Stimulated activated CD8-positive, alpha-beta memory T cell treated with anti-CD3 and anti-CD28 coated beads, Interleukin-4, amount 100 ng/mL, for 1 hour (primary cell): ENCODE measurements at places on chromosomes 5 and 9.

- no peak for DNase-seq
Observed at GRCh38 chr5:173394701-173395100, 66.5 kb upstream of the STC2 start.

- DNase-seq = no peak
Observed at GRCh38 chr5:98913911-98914310, 14.9 kb downstream of the CHD1 start.

DNA sequence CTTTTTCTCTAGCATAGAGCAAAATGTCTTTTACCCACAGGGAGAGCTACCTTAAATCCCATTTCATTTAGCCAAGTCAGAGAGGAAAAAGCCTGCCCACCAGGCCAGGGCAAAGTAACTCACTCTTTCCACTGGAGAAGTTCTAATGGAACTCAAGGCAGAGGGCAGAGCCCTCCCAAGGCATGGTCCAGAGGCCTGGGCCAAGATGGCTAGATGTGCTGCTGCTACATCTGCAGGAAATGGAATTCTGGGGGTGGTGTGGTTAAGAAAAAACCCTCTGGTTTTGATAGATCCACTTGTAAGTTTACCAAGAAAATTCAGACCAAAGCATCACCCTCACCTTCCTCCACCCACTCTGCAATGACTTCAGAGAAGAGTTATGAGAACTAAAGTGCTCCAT, 37.3 kb downstream of the CSF2 start:
- no peak for DNase-seq

- DNase-seq = no peak
Observed at GRCh38 chr5:132275367-132276220, 18.1 kb downstream of the PDLIM4 start.

- DNase-seq = no peak
Observed at GRCh38 chr5:39469176-39469575, 44.4 kb upstream of the DAB2 start.

- no peak for DNase-seq
Observed at GRCh38 chr9:131887680-131888079, 147.8 kb upstream of the RAPGEF1 start.

GRCh38 chr5:172834415-172835289, 601 bp downstream of the ERGIC1 start:
- DNase-seq = no peak

DNA sequence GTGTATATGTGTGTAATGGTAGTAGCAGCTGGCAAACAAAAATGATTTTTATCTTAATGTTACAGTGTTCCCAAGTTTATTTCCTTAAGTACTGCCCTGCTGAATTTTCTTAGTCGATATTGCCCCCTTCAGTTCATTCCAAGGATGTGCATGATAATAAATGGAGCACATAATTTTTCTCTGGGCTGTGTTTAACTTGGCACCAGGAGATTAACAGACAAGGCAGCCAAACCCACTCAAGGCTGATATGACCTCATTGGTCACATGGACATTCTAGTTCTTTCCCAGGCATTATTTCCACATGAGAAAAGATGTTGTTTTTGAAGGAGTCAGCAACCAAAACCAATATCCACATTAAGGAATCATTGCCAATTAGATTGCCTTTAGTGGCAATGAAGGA, 61.8 kb downstream of the COX7C start:
- DNase-seq = no peak

DNA sequence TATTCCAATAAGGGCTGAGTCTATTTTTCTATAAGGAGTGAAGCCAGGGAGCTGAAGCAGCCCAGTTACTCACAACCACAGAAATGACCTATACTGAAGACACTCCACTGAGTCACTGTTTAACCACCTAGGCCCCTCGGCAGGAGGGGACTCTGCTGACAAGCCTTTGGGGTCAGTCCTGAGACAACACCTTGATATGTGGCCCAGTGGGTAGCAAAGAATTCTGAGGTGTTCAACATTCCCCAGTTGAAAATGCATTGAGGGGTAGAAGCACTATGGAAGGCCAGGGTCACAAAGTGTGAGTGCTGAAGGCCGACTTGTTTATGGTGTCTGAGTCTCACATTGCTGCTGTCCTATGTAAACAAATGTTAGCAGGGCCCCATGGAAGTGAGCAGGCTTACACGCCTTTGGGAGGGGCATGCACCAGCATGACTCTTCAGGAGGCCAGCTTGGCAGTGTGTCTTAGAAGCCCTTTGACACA, 112.6 kb upstream of the NFIL3 start:
- no peak for DNase-seq

GRCh38 chr9:5876711-5877110, 14.0 kb upstream of the MLANA start:
- no peak for DNase-seq

- no peak for DNase-seq
Observed at GRCh38 chr5:5770825-5771224, 348.3 kb downstream of the ICE1 start.

- DNase-seq = no peak
Observed at GRCh38 chr9:127049581-127049980, 72.9 kb downstream of the ANGPTL2 start.

DNA sequence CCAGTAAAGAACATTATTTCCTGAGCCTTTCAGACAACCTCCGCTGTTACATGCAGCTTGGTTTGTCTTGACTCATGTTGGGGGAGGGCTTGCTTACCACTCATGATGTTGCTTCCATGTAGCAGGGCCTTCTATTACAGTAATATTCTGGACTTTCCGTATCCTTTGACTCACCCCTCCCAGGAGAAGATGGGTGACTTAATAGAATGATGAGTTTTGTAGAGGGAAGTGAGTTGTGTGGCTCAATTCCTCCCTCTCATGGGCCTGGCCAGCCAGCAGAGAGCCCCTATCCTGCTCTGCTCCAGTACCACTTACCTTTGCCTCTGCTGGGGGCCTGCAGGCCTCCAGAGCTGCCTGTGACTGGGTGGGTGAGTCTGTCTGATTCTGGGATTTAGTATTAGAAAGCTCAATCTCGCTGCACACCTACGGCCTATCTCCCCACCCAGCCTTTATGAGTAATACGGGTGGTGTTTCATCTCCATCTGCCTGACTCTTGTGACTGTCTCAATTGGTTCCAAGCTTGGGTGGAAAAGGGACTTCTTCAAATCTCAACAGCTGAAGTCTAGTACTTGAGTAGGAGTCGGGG, 52.6 kb upstream of the KLF9 start:
- DNase-seq = no peak

- DNase-seq = no peak
Observed at GRCh38 chr5:57166276-57166675, 7.6 kb upstream of the GPBP1 start.

- no peak for DNase-seq
Observed at GRCh38 chr5:61186634-61187033, 24.4 kb upstream of the SMIM15 start.

DNA sequence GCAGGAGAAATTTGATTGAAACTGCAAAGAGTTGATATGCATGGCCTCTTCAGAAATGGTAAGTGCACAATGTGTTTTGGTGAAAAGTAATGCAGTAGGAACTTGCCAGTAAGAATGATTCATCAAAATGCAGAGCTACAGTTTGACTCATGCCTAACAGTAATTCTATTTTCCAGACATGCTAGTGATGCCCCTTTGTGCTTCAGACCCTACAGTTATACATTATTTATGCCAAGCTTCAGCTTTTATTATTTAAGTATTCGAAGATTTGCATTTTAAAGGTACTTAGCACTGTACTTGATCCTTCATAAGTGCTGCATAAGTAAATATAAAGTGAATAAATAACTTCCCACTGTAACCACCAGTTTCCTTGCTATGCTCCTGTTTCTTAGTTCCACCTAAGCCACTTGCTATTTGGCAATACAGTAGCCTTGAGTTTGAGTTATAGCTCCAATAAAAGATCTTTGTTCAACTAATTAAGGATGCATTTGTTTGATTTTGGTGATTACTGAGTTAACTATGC, 3.6 kb upstream of the SPATA31E1 start:
- no peak for DNase-seq

- DNase-seq = no peak
Observed at GRCh38 chr9:4732890-4733289, 8.1 kb downstream of the AK3 start.

DNA sequence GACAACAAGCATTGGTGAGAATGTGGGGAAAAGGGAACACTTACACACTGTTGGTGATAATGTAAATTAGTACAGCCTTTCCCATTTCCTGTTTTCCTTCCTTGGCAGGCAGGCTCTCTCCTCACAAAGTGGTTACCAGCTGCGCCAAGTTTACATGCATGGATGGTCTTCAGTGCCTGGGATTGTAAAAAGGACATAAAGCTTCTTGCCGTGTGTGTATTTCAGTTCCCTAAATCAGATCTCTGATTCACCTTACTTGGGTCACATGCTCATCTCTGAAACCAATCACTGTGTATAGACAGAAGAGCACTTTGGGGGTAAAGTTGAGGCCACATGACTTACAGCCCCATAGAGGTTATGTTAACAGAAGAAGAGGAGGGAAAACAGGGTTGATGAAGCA, 92.8 kb downstream of the CAVIN4 start:
- no peak for DNase-seq

DNA sequence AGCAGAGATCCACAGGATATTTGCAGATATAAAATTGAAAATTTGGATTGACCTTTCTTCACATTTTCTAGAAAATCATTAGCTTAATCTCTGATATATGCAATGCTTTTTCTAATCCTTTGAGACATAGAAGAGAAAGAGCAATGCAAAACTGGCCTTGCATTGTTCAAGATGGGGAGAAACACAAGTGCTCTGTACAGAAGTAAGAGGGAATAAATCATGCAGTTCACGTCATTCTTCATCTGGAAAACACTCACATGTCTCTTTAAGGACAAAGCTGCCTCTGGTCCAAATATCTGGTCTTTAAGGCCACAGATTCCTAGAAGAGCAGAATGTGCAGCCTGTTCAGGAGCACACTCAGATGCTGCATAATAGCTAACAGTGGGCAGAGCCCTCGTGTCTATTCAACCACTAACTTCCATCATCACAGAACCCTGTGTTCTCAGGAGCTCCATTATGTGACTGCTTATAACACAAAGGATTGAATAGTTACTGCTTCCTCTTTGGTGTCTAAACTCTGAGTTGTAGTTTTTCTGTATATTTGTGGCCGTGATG, 277.5 kb downstream of the PLK2 start:
- no peak for DNase-seq

DNA sequence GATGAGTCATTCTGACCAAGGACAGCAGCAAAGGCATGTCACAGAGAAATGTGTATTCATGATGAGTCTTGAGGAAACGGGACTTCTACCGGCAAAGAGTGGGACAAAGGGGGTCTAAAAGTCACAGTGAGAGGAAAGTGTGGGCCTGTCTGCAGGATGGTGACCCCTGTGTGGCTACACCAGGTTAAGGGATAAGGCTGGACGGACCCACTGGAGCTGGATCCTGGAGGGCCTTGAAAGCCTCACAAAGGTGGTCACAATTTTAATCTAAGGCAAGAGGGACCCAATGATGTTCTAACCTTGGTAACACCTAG, 176.5 kb downstream of the CDK5RAP2 start:
- DNase-seq = no peak

GRCh38 chr5:179588166-179588565, 35.3 kb downstream of the HNRNPH1 start:
- DNase-seq = no peak

DNA sequence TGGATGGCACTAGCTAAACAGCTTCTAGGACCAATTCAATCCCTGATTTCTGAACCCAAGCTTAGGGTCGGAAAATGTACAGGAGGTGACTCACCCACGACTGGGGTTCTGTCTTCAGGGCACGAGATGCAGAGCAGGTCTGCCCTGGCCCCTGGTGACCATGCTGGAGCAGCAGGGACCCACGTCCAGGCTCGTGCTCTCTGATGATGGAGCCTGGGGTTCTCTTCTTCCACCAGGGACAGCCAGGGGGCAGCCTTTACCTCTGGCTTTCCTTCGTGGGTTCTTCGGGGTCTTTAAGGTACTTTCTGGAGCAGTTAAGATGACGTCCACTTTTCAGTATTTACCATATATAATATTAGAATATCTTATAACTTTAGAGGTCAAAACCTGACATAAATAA, 2.1 kb downstream of the CFAP77 start:
- no peak for DNase-seq

- no peak for DNase-seq
Observed at GRCh38 chr9:126114850-126115460, 211.7 kb upstream of the MVB12B start.

DNA sequence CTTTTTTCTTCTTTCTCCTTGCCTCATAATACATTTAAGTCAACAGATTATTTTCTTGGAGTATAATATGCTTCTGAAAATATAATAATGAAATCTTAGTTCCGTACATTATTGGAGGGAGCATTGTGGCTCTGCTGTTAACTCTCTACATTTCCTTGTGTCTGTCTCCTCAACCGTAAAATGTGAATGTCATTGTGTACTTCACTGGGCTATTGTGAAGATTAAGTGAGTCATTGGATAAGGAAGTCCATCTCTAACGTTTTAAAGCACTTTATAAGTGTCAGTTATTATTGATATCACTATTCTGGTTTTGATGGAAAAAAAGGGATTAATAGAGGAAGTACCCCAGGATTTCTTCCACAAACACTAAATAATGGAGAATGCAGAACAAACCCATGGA, 304.5 kb upstream of the RFX3 start:
- no peak for DNase-seq

GRCh38 chr9:111691672-111692329, 30.4 kb downstream of the GNG10 start:
- no peak for DNase-seq

- DNase-seq = no peak
Observed at GRCh38 chr9:34866614-34867013, 91.5 kb upstream of the PHF24 start.

- no peak for DNase-seq
Observed at GRCh38 chr9:6152788-6153187, 62.8 kb upstream of the IL33 start.

DNA sequence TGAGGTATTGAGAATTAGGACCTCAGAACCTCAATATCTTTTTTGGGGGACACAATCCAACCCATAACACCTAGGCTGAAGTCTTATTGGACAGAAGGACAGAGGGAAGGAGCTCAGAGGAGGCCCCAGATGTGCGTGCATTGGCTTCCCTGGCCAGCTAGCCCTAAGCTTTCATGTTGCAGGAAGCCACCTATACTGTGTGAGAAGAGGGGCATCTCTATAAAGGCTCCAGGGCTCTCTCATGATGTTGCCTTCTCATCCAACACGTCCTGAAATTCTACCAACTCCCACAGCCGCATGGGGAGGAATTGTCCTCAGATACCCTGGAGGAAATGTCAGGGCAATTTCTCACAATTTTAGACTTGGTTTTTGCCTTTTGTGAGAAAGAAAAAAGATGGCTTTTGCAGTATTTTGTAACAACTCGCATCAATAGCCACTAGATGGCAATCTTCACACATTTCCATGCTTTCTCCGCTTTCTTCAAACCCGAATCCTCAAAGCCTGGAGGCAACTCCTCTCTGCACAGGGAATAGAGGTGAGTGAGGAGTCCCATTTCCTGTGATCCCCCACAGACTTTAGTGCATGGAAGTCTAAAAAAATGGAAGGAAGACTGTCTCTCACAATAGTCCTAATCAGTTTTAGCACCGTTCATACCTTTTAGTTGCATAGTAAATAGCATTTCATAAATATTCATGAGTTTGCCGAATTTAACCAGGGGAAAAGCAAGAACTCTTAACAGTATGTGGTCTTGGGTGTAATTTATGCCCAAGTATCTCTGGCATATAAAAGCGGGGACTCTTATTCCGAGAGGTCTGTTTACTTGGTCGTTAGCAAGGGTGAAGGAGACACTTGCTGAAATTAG, 7.4 kb upstream of the PPP3R2 start:
- DNase-seq = no peak

GRCh38 chr9:101119206-101119819, 90.8 kb downstream of the PLPPR1 start:
- DNase-seq = no peak
